ENCODE measurements at places on chromosomes 4 and X.

- DNase-seq: no peak
Measured at GRCh38 chrX:77640702-77641101, 145.3 kb downstream of the ATRX start.

GRCh38 chrX:71667328-71668247 lies at the start of gene LOC101059915:
Gene LOC101059915, plus strand, starts transcription at chrX:71667546.
- DNase-seq: no peak

GRCh38 chr4:21276046-21276445 lies 575.8 kb downstream of the PACRGL start:
- DNase-seq: no peak

GRCh38 chrX:111180750-111181240 lies 84.8 kb downstream of the PAK3 start:
- DNase-seq: no peak

- no peak for DNase-seq
Measured at GRCh38 chrX:44155126-44155525, 181.9 kb upstream of the NDP start.

DNA sequence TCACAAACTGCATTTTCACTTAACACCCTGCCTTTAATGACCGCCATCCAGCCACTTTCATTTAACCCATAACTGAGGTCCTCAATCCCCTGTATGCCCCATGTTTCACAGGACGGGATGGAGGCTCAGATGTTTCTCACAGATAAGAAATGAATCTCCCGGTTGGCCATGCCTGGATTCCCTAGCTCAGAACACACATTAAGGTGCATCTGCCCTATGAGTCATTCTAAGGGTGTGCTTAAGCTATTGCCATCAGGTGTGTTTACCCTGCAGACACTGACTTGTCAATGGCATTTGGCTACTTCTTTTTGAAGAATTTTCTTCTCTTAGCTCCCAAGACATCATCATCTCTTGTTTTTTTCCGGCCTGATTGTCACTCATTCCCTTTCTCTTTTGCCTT lies 222.6 kb upstream of the SMIM31 start:
- no peak for DNase-seq

- DNase-seq: no peak
Measured at GRCh38 chr4:141022111-141022695, 111.1 kb downstream of the RNF150 start.

DNA sequence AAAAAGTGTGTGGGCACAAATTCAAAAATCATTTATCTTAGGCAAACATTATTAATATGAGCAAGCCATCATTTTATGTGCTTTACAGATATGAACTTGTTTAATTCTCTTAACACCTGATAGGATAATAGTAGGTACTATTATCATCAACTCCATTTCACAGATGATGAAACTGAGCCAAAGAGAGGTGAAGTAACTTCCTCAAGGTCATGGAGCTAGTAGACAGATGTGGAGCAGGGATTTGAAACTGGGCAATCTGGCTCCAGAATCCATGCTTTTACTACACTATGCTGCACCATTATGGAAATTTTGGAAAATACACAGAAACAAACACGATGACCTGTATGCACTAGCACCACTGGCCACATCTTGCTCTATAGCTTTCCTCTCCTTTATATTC lies 1.0 kb upstream of the PIN4 start:
- no peak for DNase-seq

DNA sequence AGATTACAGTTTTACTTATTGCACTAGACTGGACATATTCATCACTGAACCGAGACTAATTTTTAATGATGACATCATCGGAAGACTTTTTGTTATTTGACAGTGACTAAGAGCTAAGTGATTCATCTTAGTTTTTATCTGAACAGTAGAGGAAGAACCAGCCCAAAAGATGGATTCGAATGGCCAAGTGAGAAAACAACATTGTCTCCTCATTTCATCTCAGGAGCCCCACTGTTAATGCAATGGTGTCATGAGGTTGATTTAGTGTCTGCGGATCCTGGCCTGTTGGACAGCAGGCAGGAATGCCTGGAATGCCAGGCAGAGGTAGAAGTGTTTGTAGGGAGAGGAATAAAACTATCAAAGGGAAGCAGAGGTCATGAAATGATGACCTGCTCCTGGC lies 37.8 kb upstream of the HPF1 start:
- DNase-seq: no peak

- DNase-seq: no peak
Measured at GRCh38 chr4:79170077-79170476, 155.8 kb downstream of the NAA11 start.

DNA sequence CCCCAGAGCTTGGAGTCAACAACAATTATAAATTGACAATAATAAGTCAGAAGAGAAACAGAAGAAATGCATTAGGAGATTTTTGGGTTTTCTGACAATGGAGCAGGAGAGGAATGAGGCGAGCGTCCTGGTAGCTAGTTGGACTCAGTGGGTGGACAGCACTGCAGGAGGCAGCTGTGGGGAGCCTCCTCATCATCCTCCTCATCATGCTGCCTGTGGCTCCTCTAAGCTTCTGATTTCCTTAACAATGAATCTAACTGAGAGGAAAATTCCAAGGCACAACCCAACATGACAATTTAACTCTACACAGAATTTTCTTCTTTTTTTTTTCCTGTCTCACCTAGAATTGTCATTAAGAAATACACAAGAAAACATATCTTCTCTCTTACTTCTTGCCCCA lies 357.1 kb upstream of the NOCT start:
- DNase-seq: no peak
